ENCODE measurements at places on chromosomes 6 and 20.

GRCh38 chr6:157724138-157724820 is 98.8 kb upstream of the SNX9 start:
- DNase-seq: no peak

DNA sequence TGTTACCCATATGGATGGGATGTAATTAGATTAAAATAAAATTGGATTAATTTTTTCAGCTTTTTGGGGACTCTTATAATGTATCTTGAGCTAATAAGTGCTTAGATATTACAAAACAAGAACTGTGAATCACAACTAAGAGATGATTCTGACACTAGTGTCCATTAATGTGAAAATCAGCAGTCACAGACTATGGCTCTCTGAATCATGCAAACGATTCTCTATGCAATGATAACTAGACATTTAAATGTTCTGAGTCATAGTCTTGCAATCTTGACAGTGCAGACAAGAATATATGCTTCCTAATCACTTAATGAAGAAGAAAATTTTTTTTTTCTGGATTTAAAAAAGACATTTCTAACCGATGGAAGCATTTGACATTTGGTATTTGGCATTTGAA is 82.2 kb upstream of the OPRM1 start:
- no peak for DNase-seq

GRCh38 chr6:36624461-36625157 is 30.4 kb downstream of the SRSF3 start:
- DNase-seq: no peak

DNA sequence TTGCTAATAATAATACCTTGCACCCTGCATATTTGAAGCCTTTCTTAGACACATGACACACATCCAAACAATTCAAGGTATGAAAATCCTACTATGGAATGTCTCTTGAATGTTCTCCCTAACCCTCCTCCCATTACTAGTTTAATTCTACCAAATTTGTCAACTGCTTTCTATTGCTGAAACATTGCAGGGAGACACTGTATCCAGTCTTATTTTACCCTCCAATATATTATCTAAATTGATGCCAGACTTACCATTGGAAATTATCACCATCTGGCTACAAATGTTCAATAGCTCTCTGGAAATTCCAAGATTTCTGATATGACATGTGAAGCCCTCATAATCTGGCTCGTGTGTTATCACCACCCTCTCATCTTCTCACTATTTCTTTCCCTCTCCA is 1027.3 kb upstream of the CITED2 start:
- DNase-seq: no peak

GRCh38 chr6:34517461-34517881 is 38.7 kb downstream of the SPDEF start:
- no peak for DNase-seq

DNA sequence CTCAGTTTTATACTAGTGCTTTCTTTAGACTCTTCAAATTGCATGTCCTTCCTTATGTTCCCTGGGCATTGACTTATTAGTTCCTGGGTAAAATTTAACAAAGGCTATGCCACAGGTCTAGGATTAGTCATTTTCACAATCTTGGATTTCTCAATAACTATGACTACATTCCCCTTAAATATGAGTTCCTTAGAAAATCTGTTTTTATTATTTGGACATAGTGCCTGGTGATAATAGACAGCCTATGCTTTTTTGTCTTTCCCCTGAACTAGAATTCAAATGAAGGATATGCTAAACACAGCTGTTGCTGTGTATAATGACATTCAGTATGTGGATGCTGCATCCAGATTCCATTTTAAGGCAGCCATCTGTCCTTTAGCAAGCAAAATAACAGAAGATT is 1252.8 kb upstream of the GJE1 start:
- DNase-seq: no peak

Data from stimulated activated CD8-positive, alpha-beta memory T cell treated with anti-CD3 and anti-CD28 coated beads, Interleukin-7, amount 100 ng/mL, for 24 hours (primary cell).